Psoas muscle (tissue), 8 donors: ENCODE measurements at places on chromosomes 5 and 9.
A peak's percentile ranks its signal among the peaks of the same experiment; 100 is the strongest.

DNA sequence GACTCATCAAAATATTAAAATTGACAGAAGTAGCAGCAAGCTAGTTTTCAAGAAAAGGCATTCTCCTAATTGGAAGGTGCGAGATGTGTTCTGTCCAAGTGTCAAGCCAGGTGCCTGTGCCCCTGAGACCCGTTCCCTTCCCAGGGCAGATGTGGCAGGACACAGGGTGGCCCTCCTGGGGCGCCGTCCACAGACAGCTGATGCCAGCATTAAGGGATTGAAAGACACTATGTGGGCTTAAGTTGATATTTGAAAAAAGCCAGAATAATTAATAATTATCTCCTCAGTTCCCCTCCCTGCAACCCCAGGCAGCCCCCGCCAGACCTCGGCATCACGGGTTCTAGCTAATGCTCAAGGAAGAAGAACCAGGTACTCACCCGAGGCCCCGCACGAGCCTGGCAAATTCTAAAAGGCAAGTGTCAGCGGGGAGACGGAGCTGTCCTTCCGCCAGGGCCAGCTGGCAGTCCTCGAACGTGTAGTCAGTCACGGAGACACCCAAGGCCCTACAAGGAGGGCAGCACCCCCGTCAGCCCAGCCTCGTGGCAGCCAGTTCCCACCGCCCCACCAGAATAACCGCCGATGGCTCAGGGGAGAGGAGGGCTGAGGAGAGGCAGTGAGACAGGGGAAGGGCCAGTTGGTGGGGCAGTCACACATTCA, 29.1 kb upstream of the SLC6A3 start:
- H3K27ac ChIP-seq, result no peak overlapping the region
- H3K4me1 ChIP-seq, result no peaks in the 10 kb centered on the region
- no peak for DNase-seq
- H3K36me3 ChIP-seq, result no peaks in the 10 kb centered on the region
- H3K27me3 ChIP-seq, result no peaks in the 10 kb centered on the region

GRCh38 chr9:91001146-91001611, 199.6 kb downstream of the SYK start:
- H3K36me3 ChIP-seq, result no peaks in the 10 kb centered on the region
- H3K27me3 ChIP-seq, result no peaks in the 10 kb centered on the region
- no peaks in the 10 kb centered on the region for H3K4me1 ChIP-seq
- no peak overlapping the region for H3K4me3 ChIP-seq
- DNase-seq, result no peak

DNA sequence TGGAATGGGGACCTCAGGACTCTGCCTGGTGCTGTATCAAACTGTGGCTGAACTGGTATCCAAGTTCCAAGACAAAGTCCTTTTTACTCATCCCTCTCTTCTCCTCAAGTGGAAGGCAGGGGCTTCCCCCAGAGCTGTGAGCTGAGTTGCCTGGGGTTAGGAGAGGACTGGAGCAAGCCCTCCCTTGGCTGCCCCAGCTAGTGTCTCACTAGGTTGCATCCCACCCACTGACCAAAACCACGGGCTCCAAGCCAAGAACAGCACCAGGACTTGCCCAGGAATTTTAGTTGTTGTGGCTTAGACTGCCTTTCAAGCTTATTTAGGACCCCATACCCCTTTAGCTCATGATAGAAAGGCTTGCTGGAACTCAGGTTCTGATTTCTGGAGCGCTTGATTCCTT, 158.7 kb upstream of the TNC start:
- H3K4me3 ChIP-seq, result no peak overlapping the region
- H3K27me3 ChIP-seq, result no peaks in the 10 kb centered on the region
- H3K36me3 ChIP-seq, result no peaks in the 10 kb centered on the region
- H3K4me1 ChIP-seq, result no peaks in the 10 kb centered on the region

GRCh38 chr5:151132963-151133362, 24.6 kb downstream of the ANXA6 start:
- H3K27me3 ChIP-seq, result no peaks in the 10 kb centered on the region
- no peaks in the 10 kb centered on the region for H3K4me1 ChIP-seq
- no peak for DNase-seq
- H3K36me3 ChIP-seq, result peaks cover 5% of the 10 kb centered on the region

DNA sequence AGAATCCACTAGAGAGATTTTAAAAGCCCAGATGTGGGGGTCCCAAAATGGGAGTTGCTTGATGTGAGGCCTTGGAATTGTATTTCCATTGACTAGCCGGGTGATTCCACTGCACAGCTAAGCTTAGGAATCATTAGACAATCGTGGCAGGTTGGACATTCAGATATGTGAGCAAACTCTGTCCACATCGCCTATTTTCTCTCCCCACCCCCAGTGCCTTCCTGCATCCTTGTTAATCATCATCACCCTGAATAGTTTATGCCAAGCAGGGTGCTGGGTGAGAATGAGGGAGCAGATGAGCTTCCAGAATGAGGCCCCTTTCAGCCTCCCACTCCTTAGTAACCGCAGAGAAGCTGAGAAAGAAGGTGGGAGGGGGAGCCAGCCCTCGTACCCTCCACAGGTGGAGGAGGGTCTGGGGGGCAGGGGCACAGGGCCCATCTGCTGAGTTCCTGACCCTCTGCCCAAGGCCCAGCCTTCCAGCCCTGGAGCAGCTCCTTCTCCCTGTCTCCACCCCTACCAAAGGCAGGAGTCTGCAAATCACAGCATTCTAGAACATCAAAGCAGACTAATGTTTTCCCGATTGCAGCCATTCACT, 7.7 kb upstream of the TCOF1 start:
- H3K4me1 ChIP-seq, result peaks cover 7% of the 10 kb centered on the region
- H3K27me3 ChIP-seq, result no peaks in the 10 kb centered on the region
- no peak overlapping the region for H3K4me3 ChIP-seq
- H3K27ac ChIP-seq, result no peak overlapping the region
- H3K36me3 ChIP-seq, result no peaks in the 10 kb centered on the region

GRCh38 chr5:65790371-65791163, 68.6 kb downstream of the NLN start:
- peak overlapping the region; percentile 24 for H3K27ac ChIP-seq
- H3K27me3 ChIP-seq, result no peaks in the 10 kb centered on the region
- H3K36me3 ChIP-seq, result peaks cover 68% of the 10 kb centered on the region
- no peak for DNase-seq
- no peak overlapping the region for H3K4me3 ChIP-seq
- H3K4me1 ChIP-seq, result peaks cover 3% of the 10 kb centered on the region

- H3K36me3 ChIP-seq, result no peaks in the 10 kb centered on the region
- no peak overlapping the region for H3K4me3 ChIP-seq
- H3K27ac ChIP-seq, result no peak overlapping the region
Measured at GRCh38 chr9:130940027-130940549, 1.0 kb upstream of the FIBCD1 start.

DNA sequence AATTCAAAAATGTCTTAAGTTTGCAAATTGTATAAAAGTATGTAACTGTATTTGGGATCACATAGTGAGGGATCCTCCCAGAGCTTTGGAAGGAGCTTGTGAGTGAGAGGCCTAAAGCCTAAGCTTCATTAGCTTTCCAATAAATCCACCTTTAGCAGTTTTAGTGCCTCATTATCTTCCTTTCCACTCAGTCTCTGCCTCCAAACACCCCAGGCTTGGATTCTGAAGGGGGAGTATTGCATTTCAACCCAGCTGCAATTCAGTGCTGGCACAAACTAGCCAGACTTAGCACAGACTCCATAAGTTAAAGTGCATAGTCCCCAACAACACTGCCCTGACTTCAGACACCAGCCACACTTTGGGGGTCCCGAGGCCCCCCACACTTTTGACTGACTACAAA, 113.5 kb downstream of the SMARCA2 start:
- H3K27ac ChIP-seq, result peak overlapping the region; percentile 65
- peaks cover 45% of the 10 kb centered on the region for H3K4me1 ChIP-seq
- no peaks in the 10 kb centered on the region for H3K27me3 ChIP-seq
- H3K36me3 ChIP-seq, result no peaks in the 10 kb centered on the region

- no peak overlapping the region for H3K4me3 ChIP-seq
- no peaks in the 10 kb centered on the region for H3K36me3 ChIP-seq
- H3K4me1 ChIP-seq, result no peaks in the 10 kb centered on the region
- no peak overlapping the region for H3K27ac ChIP-seq
Measured at GRCh38 chr9:3699883-3700282, 174.1 kb upstream of the RFX3 start.

DNA sequence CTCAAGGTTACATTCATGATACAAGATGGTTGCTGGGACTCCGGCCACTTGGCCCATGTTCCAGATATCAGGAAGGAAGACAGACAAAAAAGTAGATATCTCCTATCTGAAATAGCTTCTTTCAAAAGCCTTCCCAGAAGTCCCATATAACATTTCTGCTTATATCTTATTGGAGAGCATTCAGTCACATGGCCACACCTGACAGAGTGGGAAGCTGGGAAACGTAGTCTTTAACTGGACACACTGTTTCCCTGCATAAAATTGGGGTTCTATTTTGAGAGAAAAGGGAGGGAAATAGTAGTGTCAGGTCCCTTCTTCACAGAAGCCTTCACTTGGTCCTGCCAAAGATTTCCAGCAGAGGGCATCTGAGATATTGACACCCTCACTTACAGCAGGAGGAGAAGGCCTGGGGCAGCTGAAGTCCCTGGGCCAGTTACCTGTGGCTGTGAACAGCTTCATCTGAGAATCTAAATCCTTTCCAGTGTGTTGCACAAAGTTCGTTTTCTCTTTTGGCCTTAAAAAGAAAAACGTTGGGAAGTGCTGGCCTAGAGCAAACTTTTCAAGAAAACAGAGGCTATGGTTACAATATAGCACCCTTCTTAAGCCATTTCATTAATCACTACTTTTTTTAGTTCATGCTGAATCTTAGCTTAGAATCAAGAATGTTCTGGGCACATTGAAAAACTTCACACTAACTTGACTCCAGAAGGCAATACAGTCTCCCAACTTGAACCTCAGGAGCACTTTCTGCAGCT, 33.5 kb downstream of the SPEF2 start:
- no peaks in the 10 kb centered on the region for H3K36me3 ChIP-seq
- no peaks in the 10 kb centered on the region for H3K27me3 ChIP-seq

DNA sequence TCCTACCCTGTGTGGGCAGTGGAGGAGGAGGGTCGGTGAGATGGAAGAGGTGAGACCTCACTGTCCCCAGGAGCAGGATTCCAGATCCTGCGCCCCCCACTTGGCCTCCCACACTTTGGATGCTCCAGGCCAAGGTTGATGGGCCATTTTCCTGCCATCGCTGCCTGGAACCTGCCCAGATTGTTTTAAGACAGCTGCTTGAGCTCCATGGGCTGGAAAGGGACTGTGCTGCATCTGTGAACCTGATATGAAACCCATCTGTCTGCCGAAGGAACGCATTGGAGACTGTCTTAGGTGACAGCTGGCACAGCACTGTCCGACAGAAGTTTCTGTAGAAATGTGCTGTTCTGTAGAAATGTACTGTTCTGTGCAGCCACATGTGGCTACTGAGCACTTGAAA, 72.7 kb upstream of the SLC25A48 start:
- peaks cover 8% of the 10 kb centered on the region for H3K27me3 ChIP-seq
- no peak overlapping the region for H3K27ac ChIP-seq
- H3K4me1 ChIP-seq, result no peaks in the 10 kb centered on the region
- H3K36me3 ChIP-seq, result no peaks in the 10 kb centered on the region
- no peak overlapping the region for H3K4me3 ChIP-seq
- no peak for DNase-seq

DNA sequence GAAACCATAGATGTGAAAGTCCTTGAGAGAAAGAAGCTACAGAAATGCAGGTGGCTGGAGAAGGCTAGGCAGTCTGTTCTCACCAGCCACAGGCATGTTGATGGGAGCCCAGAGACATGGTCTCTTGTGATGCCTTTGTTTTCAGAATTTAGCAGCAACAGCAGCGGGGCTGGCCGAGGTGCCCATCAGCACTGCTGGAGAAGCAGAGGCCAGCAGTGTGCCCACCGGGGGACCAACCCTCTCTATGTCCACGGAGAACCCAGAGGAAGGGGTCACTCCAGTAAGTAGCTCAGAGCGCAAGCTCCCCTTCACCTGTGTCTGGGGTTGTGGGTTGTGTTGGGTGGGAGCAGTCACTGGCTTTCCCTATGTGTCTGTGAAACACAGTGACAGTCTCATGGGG, 59.6 kb downstream of the COL15A1 start:
- peaks cover 6% of the 10 kb centered on the region for H3K27me3 ChIP-seq
- peaks cover 10% of the 10 kb centered on the region for H3K4me1 ChIP-seq
- H3K4me3 ChIP-seq, result no peak overlapping the region
- H3K36me3 ChIP-seq, result no peaks in the 10 kb centered on the region
- H3K27ac ChIP-seq, result no peak overlapping the region

- no peaks in the 10 kb centered on the region for H3K27me3 ChIP-seq
- DNase-seq, result peak; percentile 51
- H3K36me3 ChIP-seq, result peaks cover 10% of the 10 kb centered on the region
- H3K27ac ChIP-seq, result peak overlapping the region; percentile 94
Measured at GRCh38 chr5:52799358-52799982, 11.8 kb downstream of the ITGA1 start.

DNA sequence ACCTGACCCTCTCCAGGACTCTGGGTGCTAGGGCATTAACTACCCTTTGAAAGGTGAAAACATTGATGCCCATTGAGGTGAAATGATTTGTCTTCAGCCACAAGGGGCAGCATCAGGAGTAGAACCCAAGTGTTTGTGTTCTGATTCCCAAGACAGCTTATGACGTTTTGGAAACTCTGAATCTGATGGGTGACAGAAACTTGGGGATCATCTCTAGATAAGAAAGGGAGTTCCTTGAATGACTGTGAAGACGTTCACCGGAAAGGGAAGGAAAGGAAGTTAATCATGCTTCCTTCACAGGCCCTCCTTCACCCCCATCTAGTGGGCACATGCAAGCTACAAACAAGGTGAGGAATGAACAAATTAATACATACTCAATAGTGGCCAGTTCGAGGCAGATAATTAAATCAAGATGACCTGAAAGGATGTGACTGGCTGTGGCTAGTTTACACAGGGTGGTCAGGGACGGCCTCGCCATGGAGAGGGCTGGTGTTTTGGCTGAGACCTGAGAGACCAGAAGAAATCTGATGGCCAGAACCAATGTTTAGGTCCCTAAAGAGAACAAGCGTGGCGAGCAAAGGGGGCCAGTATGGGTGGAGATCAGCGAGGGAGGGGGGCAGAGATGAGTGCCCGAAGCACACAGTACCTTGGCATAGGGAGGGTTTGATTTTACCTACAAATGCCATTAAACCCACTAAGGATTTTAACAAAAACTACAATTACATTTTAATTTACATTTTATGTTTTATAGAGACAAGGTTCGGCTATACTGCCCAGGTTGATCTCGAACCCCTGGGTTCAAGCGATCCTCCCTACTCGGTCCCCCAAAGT, 937 bp upstream of the SLC26A2 start:
- peak overlapping the region; percentile 92 for H3K27ac ChIP-seq
- no peaks in the 10 kb centered on the region for H3K4me1 ChIP-seq
- H3K36me3 ChIP-seq, result no peaks in the 10 kb centered on the region
- H3K27me3 ChIP-seq, result no peaks in the 10 kb centered on the region
- peak overlapping the region; percentile 72 for H3K4me3 ChIP-seq
- DNase-seq, result no peak

DNA sequence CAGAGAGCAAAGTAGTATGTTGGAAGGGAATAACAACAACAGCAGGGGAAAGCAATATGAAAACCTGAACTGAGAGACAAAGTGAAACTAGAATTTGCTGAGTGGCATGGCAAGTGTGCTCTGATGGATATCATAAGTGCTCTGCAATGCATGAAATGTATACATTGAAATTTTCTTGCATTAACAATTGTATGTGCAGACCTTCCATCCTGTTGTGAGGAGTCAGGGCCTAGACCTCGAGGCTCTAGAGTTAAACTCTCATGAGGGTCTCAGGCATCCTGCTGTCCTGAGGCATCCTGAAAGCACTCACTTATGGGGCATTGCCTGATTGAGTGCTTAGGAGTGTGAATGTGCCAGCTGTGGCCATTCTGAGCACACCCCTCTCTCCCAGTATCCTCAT, 1.1 kb downstream of the ECM2 start:
- H3K4me3 ChIP-seq, result peak overlapping the region; percentile 40
- H3K27me3 ChIP-seq, result no peaks in the 10 kb centered on the region
- no peaks in the 10 kb centered on the region for H3K36me3 ChIP-seq

GRCh38 chr9:126833710-126834345, 26.6 kb upstream of the ZBTB34 start:
- no peak for DNase-seq
- peak overlapping the region; percentile 32 for H3K27ac ChIP-seq
- no peaks in the 10 kb centered on the region for H3K27me3 ChIP-seq
